Activated T-helper 1 cell treated with anti-CD3 and anti-CD28 coated beads, Interleukin-12 subunit alpha, Interleukin-12 subunit beta, Interleukin-2, Interleukin-4 antibody, amounts not matched to agents 30 ng/mL and 10 ng/mL and 1 ng/mL, durations not matched to agents 14 hours and 24 hours and 36 hours (primary cell): ENCODE measurements at places on chromosomes 11 and 22. TPM values are rescaled to one million over a fixed set of nuclear protein-coding genes. Genes with fewer than 3 reads are reported as not detected.
A peak's percentile ranks its signal among the peaks of the same experiment; 100 is the strongest.

GRCh38 chr11:16924826-16925560 lies 89.2 kb downstream of the PLEKHA7 start:
- peaks cover 2% of the 10 kb centered on the region for H3K36me3 ChIP-seq
- H3K4me1 ChIP-seq, result peaks cover 6% of the 10 kb centered on the region
- H3K27ac ChIP-seq, result no peak overlapping the region
- H3K4me3 ChIP-seq, result peak overlapping the region; percentile 71
- H3K27me3 ChIP-seq, result peaks cover 56% of the 10 kb centered on the region

Gene PATL1
- total RNA-seq, result 68.7 and 74.0 TPM in 2 replicates

GRCh38 chr11:74311352-74311926 lies at the start of gene P4HA3:
TSS of gene P4HA3 (minus strand) at chr11:74311640. CDS start at chr11:74311611, 29 bp downstream.
- no peaks in the 10 kb centered on the region for H3K36me3 ChIP-seq
- peak; percentile 34 for DNase-seq
- H3K4me1 ChIP-seq, result peaks cover 2% of the 10 kb centered on the region

- peaks cover 43% of the 10 kb centered on the region for H3K36me3 ChIP-seq
- no peak for DNase-seq
- H3K4me3 ChIP-seq, result no peak overlapping the region
- peak overlapping the region; percentile 26 for H3K27ac ChIP-seq
- H3K4me1 ChIP-seq, result no peaks in the 10 kb centered on the region
Observed at GRCh38 chr11:70352100-70352499, 46.2 kb upstream of the CTTN start.

- H3K4me3 ChIP-seq, result no peak overlapping the region
- no peak overlapping the region for H3K27ac ChIP-seq
- no peaks in the 10 kb centered on the region for H3K27me3 ChIP-seq
- no peak for DNase-seq
- no peaks in the 10 kb centered on the region for H3K4me1 ChIP-seq
- peaks cover 15% of the 10 kb centered on the region for H3K36me3 ChIP-seq
Observed at GRCh38 chr22:42814215-42814614, 42.9 kb downstream of the ARFGAP3 start.

- H3K27me3 ChIP-seq, result peaks cover 2% of the 10 kb centered on the region
- H3K27ac ChIP-seq, result peak overlapping the region; percentile 76
- H3K4me3 ChIP-seq, result no peak overlapping the region
Observed at GRCh38 chr11:86743223-86744118, 56.9 kb upstream of the PRSS23 start.

Gene APOC3
- not detected in 2 replicates for total RNA-seq

- no peak for DNase-seq
- H3K27me3 ChIP-seq, result peaks cover 5% of the 10 kb centered on the region
- H3K27ac ChIP-seq, result no peak overlapping the region
- H3K4me3 ChIP-seq, result no peak overlapping the region
Observed at GRCh38 chr11:65151331-65151899, 17.1 kb upstream of the SYVN1 start.

GRCh38 chr11:69839516-69839915 lies 20.3 kb upstream of the FGF3 start:
- H3K36me3 ChIP-seq, result no peaks in the 10 kb centered on the region
- H3K27ac ChIP-seq, result no peak overlapping the region
- H3K4me3 ChIP-seq, result no peak overlapping the region
- DNase-seq, result no peak

DNA sequence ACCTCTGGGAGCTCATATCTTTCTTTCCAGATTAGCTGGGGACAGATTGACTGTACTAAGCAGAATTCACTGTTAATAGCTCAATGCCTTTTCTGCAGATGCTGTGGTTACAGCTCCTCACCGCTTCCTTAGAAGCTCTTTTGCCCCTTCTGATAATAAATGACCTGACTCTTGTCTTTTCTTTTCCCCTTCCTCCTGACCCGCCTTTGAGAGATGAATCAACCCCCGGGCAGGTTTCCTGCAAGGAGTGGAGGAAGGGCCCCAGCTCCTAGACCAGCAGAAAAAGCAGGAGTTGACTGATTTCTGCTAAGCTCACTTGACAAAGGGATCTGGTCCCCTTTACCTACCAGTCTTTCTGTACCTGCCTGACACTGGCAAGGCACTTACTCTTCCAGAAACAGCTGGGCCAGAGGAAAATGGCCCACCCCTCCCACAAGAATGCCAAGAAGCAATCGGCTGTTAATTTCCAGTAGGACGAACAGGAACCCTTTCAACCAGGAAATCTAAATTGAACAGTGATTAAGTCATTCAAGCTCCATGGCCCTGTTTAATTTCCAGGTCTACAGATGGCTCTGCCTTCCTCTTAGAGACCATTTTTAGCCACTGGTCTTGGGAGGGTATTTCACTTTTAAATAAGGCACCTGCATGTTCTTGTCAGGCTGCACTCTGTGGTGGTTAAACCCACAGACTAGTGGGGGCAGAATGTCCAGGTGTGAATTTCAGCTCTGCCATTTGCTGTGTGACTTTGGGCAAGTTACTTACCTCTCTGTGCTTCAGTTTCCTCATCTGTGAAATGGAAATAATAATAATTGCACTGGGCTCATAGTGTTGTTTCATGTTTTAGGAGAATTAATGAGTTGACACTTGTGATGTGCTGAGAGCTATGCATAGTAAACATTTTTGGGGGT lies 67.5 kb downstream of the PRR5L start:
- H3K36me3 ChIP-seq, result no peaks in the 10 kb centered on the region
- peaks cover 46% of the 10 kb centered on the region for H3K4me1 ChIP-seq
- H3K27me3 ChIP-seq, result peaks cover 35% of the 10 kb centered on the region
- no peak for DNase-seq
- no peak overlapping the region for H3K4me3 ChIP-seq

DNA sequence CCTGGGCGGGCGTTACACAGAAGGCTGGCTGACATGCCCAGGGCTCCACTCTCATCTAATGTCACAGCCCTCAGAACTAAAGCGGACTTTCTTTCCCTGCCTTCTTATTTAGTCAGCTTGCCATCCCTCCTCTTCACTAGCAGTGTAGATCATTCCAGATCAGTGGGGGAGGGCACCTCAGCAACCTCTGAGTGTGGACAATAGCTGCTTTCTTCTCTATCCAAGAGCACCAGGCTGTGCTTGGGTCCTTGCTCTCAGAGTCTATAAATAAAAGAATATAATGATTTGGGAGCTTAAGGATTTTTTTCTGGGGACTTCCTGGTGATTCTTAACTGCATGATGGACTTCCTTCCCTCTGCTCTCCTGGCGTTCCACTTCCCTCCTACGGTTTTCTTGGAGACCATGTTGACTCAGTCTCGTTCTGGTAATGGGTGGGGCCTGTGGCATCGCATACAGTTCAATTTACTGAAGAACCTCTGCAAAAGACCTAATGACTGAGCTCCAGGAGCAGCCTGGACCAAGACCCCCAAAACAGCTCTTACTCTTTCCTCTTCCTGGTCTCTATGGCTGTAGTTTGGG lies 2.9 kb upstream of the HMBS start:
- peaks cover 33% of the 10 kb centered on the region for H3K36me3 ChIP-seq
- no peak overlapping the region for H3K27ac ChIP-seq
- peaks cover 15% of the 10 kb centered on the region for H3K4me1 ChIP-seq
- DNase-seq, result no peak

Gene OR51B4
- total RNA-seq, result not detected in 2 replicates

GRCh38 chr22:24893341-24894070 lies 53.0 kb downstream of the LHFPL7 start:
- peaks cover 7% of the 10 kb centered on the region for H3K27me3 ChIP-seq
- no peaks in the 10 kb centered on the region for H3K4me1 ChIP-seq
- no peak overlapping the region for H3K27ac ChIP-seq
- H3K36me3 ChIP-seq, result no peaks in the 10 kb centered on the region

DNA sequence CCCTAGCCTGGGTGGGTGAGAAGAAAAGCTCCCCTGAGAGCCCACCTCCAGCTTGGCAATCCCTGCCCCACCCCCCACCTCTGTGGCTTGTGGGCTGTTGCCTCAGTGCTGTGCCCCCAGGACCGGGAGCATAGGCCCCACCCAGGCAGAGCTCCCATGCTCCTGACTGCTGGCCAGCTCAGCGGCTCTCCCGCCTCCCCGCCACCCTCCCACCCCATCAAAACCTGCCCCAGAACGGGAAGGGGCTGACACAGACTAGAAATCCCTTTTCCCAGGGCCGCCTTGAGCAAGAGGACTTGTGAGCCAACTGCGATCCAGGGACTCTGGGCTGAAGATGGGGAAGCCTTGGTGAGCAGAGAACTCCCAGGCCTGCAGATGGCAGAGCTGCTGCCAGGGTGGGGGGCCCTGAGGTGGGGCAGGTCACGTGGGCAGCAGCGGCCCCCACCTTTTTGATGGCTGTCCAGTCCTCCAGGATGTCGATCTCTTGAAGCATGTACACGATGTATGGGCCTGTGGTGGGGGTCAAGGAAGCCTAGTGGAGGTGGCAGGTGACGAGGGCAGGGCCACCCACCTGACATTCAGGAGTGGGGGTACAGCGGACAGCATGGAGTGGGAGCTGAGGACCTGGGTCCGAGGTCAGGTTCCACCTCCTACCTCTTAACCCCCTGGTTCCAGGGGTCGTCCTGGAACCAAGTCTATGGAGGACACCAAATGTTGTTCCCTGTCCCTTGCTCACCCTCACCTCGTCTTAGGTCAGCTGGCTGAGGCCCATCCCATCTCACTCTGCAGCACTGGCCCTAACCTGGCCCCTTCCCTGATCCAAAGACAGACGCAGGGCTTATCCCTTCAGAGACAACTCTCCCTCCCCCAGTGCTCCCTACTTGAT lies 2.3 kb upstream of the RIN1 start:
- peaks cover 23% of the 10 kb centered on the region for H3K36me3 ChIP-seq
- peak overlapping the region; percentile 68 for H3K27ac ChIP-seq
- no peak for DNase-seq
- no peak overlapping the region for H3K4me3 ChIP-seq
- H3K4me1 ChIP-seq, result peaks cover 30% of the 10 kb centered on the region

DNA sequence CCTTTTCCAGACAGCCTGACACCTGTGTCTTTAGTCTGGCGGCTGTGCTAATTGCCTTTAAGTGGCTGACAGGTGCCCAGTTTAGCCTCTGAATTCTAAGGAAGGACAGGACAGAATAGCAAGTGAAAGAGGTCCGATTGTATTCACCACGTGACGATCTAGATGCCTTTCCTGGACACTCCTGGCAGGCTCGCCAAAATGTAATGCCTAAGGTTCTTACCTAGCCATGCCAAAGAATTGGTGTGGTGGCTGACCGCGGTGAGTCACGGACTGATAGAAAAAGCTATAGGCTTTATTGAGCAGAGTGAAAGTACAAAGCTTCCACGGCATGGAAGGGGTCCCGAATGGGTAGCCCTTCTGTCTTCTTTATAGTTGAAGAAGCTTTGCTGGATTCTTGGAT lies 26.7 kb downstream of the ANKRD42 start:
- H3K27me3 ChIP-seq, result peaks cover 6% of the 10 kb centered on the region
- no peaks in the 10 kb centered on the region for H3K4me1 ChIP-seq
- no peak for DNase-seq
- no peak overlapping the region for H3K27ac ChIP-seq
- no peaks in the 10 kb centered on the region for H3K36me3 ChIP-seq

DNA sequence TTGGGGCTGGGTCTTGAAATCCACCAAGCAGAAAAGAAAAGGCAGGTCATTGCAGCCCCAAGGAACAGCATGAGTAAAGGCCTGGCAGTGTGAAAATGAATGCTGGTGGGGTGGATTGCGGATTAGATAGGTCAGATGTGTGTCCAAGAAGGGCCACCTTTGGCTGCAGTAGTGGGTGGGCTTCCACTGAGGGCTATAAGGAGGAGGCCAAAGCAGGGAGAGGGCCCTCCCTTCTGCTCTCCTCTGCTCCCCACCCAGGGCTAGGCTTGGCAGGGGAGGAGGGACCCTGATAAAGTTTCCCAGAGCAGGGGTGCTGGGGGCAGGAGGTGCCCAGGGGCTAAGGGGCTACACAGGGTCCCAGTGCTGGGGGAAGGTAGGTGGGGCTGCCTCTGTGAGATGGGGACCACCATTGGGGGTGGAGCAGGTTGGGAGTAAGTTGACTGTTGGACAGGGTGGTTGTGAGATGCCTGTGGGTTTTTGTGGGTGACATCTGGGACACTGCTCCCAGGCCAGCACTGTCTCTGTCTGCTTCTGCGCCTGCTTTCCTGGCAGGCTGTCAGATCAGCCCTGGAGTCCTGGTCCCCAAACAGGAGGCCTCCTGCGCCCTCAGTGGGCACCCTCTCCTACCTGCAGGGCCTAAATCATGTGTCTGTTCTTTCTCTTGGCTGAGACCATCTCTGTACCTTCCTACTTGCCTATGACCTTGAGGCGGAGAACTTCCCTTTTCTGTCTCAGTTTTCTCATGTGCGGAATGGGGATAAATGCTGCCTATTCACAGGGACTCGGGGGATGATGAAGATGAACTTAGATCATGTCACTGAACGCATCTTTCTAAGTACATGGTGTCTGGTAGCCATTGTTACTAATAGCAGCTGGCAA lies 1.9 kb downstream of the CAPN5 start:
- H3K4me3 ChIP-seq, result peak overlapping the region; percentile 62
- H3K27me3 ChIP-seq, result peaks cover 23% of the 10 kb centered on the region
- no peak for DNase-seq
- H3K36me3 ChIP-seq, result no peaks in the 10 kb centered on the region
- H3K27ac ChIP-seq, result peak overlapping the region; percentile 13

GRCh38 chr22:28548406-28548805 lies 131.2 kb downstream of the TTC28 start:
- no peak for DNase-seq
- no peaks in the 10 kb centered on the region for H3K4me1 ChIP-seq
- H3K4me3 ChIP-seq, result no peak overlapping the region
- H3K27ac ChIP-seq, result no peak overlapping the region
- peaks cover 3% of the 10 kb centered on the region for H3K27me3 ChIP-seq
- H3K36me3 ChIP-seq, result no peaks in the 10 kb centered on the region

DNA sequence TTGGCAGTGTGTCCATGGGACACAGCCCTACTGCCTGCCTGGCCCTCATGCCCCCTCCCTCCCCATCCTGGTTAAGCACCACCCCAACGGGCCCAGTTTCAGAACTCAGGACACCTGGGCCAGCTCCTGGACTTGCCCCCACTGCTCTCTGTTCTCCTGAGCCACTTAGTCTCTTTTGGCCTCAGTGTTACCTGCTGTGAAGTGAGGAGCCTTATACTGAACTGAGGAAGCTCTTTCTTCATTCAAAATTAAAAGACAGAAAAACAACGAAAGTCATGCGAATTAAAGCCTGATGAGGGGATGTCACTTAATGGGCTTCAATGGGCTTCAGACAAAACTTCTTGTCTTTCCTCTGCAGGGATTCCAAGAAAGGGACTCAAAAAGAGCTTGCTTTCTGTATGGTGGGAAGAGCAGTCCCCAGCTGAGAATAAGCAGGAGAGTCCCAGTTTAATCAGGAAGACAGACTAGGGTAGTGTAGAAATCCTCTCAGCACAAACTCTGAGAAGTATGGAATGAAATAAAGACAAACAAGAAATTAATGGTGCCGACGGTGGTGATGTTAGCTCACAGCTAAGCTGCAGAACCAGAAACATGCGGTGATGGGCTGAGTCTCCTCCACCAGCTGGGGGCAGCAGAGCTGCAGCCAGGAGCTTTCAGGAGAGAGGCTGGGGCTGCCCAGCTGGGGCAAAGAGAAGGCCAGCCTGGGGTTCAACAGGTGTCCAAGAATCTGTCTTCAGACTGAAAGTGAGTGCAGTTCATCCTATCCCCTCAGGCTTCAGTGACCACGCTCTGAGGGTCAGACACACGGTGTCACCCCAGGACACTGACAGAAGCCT lies 101.0 kb downstream of the GGTLC2 start:
- H3K27ac ChIP-seq, result no peak overlapping the region
- H3K4me3 ChIP-seq, result no peak overlapping the region
- H3K27me3 ChIP-seq, result peaks cover 25% of the 10 kb centered on the region
- no peaks in the 10 kb centered on the region for H3K4me1 ChIP-seq
- no peaks in the 10 kb centered on the region for H3K36me3 ChIP-seq
